ENCODE measurements at places on chromosomes 11 and 22.

GRCh38 chr11:12818333-12819015 lies 144.3 kb downstream of the TEAD1 start:
- no peak for DNase-seq

DNA sequence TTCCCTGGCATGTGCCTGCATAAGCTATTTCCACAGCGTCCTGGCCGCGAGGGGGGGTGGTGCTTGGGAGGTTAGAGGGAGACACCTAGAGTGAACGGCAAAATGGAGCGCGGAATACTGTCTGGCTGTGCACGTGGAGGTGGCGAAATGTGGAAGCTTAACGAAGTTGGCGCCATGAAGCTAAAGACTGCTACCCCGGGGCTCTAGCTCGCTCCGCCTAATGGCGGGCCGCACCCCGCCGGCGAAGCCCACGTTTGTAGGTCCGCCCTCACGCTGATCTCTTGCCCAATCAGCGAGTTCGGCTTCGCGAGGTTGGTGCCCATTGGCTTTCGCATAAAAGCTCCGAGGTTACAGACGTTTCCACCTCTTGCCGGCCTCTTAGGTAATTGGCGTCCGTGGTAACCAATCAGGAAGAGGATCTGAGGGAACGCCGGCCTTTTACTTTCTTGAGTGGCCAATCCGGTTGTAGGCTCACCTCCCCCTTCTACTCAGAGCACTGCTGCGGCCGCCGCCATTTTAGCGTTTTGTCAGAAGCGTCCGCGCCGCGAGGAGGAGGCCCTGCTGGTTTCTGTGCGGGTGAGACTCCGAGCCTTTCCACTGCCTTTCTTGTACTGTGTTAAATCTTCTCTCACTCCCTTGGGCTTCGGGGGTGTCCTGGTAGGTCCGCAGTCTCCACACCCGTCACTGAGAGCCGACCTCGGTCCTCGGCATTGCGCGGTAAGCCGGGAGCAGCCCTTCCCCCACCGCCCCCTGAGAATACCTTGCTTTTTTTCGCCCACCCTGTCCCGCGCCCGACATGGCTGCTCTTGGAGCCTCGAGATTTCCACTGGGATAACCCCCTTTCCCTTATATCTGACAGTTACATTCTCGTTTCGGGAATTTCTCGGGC lies at the start of gene RBM4:
Gene RBM4 (plus strand): TSS at position 527 of the 889 bp plus-strand sequence. CDS start 1,009 bp downstream, outside the sequence.
- peak; percentile 87 for DNase-seq

DNA sequence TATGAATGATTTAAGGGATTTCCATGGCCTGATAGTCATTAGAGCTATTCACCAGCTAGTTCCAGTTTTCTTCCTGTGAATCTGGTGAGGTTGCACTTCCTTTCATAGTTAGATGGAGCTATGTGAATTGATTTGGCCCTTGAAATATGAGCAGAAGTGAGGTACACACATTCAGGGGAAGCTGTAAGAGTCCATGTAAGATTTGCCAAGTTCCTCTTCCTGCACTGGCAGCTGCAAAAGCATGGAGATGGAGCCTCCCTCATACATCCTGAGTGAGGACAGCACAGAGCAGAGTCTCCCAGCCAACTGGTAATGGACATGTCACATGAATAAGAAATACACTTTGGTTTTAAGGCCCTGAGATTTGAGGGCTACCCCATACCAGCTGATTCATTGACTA lies 111.7 kb downstream of the CD44 start:
- no peak for DNase-seq

GRCh38 chr22:26398741-26399153 lies 30.3 kb upstream of the ASPHD2 start:
- peak; percentile 19 for DNase-seq

- no peak for DNase-seq
These were observed 216.3 kb upstream of the SYN3 start for GRCh38 chr22:33274214-33275072.

- DNase-seq = no peak
These were observed 33.5 kb upstream of the SEZ6L start for GRCh38 chr22:26135806-26136205.

GRCh38 chr11:120512739-120513435 lies 1.3 kb downstream of the GRIK4 start:
- DNase-seq = no peak

- DNase-seq = no peak
These were observed 13.4 kb downstream of the CSF2RB start for GRCh38 chr22:36926721-36927435.

GRCh38 chr22:24200619-24201212 lies 19.4 kb downstream of the SUSD2 start:
- DNase-seq = no peak

- DNase-seq = no peak
These were observed 7.6 kb upstream of the ASCL2 start for GRCh38 chr11:2277933-2278523.

DNA sequence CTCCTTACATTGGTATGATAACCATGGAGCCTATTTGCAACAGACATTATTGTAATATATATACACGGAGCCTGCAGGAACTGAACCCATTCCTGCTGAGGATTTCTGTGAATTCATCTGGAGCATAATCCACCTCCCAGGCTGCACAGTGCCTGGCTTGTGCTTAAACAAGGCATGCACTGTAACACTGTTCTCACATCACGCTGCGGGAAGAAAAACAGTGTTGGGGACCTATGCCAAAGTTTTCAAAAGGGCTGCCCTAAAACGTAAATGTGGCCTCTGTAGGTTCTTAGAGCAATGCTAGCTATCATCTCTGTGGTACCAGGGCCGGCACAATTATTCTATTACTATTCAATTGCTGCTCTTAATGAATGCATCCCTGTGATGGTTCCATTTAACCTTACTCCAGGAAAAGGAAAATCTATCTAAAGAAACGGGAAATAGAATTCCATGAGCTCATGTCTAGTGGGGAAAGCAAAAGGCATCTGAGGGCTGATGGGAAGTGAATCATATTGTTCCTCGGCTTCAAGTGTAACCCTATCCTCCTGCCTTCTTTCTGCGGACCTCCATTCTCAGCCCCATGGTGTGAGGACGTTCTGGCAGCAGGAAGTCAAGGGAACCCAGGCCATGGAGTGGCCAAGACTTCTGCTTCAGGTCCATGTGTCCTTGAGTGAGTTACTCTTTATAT lies 525.5 kb downstream of the SOX6 start:
- DNase-seq = no peak

DNA sequence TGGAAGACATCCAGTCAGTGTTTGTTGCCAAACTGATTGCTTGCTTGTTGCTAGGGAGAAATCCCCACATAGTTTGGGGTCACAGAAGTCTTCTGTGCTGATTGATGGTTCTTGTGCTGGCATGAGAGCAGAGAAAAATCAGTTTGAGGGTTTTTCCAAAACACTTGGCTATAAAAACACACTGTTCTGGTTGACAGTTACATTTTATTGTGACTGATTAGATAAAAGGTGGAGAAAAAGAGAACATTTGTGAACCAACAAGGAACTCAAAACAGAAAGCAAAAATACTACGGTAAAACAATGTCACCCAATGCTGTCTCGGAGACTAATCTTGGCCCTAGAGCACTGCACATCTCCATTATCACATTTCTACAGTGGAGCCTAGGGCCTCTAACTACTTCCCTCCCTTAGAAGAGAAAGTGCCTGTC lies 14.4 kb upstream of the EIF4G2 start:
- DNase-seq = no peak

- no peak for DNase-seq
These were observed 27.0 kb upstream of the RBFOX2 start for GRCh38 chr22:36055376-36056295.

- no peak for DNase-seq
These were observed 732.3 kb downstream of the BRD1 start for GRCh38 chr22:49095366-49095765.

DNA sequence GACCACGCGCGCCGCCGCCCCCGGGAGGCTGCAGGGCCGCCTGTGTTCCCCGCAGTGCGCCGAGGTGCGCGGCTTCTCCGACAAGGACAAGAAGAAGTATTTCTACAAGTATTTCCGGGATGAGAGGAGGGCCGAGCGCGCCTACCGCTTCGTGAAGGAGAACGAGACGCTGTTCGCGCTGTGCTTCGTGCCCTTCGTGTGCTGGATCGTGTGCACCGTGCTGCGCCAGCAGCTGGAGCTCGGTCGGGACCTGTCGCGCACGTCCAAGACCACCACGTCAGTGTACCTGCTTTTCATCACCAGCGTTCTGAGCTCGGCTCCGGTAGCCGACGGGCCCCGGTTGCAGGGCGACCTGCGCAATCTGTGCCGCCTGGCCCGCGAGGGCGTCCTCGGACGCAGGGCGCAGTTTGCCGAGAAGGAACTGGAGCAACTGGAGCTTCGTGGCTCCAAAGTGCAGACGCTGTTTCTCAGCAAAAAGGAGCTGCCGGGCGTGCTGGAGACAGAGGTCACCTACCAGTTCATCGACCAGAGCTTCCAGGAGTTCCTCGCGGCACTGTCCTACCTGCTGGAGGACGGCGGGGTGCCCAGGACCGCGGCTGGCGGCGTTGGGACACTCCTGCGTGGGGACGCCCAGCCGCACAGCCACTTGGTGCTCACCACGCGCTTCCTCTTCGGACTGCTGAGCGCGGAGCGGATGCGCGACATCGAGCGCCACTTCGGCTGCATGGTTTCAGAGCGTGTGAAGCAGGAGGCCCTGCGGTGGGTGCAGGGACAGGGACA lies 2.7 kb downstream of the NLRP6 start:
- DNase-seq = no peak

- no peak for DNase-seq
These were observed 101.5 kb downstream of the ZNF280B start for GRCh38 chr22:22407061-22407460.

- DNase-seq = no peak
These were observed 57.9 kb upstream of the ANGPTL5 start for GRCh38 chr11:101974255-101974654.

- no peak for DNase-seq
These were observed 1858.3 kb upstream of the RAG2 start for GRCh38 chr11:38456371-38456770.

- DNase-seq = no peak
These were observed 6.1 kb downstream of the FADS3 start for GRCh38 chr11:61885166-61885778.

GRCh38 chr11:362642-363442 lies 6.5 kb upstream of the B4GALNT4 start:
- no peak for DNase-seq

DNA sequence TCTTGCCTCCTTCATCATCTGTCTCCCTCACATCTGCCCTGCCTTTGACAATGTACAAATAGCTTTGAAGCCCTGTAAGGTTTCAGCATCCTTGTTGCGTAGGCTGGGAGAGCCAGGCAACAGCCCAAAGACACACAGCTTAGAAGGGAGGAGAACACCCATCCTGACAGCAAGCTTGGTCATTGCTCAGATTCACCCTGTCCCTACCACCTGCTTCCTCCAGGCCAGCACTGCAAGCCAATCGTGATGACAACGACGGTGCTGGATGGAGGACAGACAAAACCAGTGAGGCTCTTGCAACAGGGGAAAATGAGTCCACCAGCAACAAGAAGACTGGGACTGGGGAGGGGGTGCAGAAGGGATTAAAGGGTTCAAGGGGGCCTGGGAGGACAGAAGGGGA lies 32.9 kb upstream of the CD5 start:
- no peak for DNase-seq

- no peak for DNase-seq
These were observed 46.2 kb downstream of the TP53I11 start for GRCh38 chr11:44904261-44905020.

- DNase-seq = no peak
These were observed 154.1 kb downstream of the DDX10 start for GRCh38 chr11:108818971-108819370.

DNA sequence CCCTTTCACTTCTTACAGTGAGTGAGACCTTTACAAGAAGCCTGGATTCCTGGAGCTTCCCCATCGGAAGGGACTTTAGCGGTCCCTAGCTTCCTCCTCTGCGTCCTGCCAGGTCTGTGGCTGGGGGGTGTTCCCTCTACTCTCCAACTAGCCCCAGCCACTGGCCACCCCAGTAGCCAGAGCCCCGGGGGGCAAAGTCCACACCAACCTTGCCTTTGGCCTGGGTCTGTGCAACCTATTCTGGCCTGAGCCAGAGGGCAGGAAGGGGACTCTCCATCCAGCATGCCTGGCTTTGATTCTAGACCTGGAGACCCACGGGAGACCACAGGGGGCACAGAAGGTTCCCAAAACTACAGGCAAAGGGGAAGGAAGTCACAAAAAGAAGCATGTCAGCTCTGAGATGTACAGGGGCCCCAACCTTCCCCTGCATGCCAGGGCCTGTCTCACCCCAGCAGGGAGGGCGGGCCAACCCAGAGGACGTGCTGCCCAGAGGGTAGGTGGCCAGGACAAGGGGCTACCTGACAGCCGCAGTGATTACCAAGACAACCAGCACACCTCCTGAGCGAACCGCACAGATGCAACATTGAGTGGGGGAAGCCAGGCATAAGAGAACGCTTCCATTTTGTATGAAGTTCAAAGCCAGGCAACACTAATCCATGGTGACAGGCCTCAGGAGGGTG lies 52.4 kb downstream of the DSCAML1 start:
- DNase-seq = no peak

DNA sequence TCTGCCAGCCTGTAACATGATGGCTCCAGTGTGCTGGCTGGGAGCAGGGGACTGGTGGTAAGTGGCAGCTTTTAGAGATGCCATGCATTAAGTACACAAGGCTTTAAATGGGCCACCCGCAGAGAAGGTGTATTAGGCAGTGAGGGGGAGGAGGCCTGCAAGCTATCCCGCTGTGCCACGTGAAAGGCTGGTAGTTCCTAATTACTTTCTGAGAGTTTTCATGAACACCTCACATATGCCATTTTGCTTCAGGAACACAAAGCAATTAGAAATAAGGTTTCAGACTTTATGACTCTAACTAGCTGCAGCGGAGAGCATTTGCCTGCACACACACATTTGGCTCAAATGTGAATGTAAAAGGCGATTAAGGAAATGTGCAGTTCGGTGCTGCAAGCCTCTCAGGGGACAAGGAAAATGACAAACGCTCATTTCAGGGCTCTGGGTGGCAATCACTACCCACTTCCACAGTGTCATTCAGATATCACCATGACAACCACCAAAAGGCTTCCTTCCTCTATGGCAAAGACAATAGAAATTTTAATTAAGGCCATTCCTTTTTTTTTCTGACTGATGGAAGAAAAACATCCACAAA lies 116.6 kb downstream of the PLEKHA7 start:
- DNase-seq = no peak

GRCh38 chr11:87059596-87060390 lies 22.1 kb downstream of the TMEM135 start:
- DNase-seq = no peak

DNA sequence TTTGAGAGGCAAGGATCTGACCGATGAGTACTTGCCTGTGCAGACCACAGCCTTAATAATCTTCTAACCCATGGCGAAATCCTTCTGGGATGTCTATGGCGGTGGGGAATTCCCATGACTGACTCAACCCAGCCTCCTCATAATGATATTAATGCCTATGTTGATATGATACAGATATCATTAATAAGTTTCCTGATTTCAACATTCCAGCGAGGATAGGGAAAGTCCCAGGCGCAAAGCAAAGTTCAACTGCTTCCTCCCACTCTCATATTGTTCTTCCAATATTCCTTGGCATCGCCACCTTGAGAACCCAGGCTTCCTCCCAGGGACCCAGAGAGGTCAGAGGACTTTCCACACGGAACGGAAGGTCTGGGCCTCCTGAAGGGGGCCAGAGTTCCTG lies 110.3 kb upstream of the TMEM45B start:
- no peak for DNase-seq
